ENCODE measurements at places on chromosomes 12 and 14.

- no peak for DNase-seq
Measured at GRCh38 chr12:42338280-42338679, 12.3 kb downstream of the PPHLN1 start.

DNA sequence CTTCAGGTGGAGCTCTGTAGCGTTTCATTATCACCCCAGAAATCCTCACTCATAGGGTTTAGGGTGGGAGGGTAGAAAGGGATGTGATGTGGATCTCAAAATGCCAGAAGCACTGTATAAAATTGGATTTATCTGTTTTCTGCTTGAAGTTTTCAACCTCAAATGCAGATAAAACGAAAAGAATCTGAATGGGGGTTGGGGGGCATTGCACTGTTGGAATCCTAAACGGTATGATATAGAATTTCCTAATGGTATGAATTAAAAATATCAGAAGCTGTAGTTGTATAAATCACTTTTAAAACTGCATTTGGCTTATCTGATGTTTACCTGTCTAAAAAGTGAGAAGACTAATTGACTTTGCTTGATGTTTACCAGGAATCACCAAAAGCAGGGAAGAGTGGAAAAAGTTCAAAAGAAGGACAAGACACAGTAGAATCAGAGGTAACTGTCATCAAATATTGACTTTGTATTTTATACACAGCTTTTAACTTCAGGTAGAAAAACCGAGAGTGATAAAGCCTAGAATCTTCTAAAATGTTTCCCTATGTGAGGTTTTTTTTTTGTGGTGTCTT lies 1.1 kb downstream of the PPP2R5C start:
- no peak for DNase-seq

DNA sequence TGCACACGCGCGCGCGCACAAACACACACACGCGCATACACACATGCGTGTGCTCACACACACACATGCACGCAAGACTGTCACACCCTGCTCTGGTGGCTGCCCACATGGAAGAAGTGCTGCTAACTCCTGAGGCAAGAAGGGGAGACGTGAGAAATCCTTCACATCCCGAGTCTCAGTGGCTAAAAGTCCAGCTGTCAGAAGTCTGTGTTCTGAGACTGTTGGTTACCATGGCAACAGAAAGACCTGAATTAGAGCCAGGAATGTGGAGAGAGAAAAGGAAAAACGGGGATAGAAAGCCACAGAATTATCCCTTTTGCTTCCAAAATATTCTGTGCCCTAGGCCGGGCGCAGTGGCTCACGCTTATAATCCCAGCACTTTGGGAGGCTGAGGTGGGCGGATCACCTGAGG lies 71.2 kb downstream of the PPFIBP1 start:
- DNase-seq: no peak

DNA sequence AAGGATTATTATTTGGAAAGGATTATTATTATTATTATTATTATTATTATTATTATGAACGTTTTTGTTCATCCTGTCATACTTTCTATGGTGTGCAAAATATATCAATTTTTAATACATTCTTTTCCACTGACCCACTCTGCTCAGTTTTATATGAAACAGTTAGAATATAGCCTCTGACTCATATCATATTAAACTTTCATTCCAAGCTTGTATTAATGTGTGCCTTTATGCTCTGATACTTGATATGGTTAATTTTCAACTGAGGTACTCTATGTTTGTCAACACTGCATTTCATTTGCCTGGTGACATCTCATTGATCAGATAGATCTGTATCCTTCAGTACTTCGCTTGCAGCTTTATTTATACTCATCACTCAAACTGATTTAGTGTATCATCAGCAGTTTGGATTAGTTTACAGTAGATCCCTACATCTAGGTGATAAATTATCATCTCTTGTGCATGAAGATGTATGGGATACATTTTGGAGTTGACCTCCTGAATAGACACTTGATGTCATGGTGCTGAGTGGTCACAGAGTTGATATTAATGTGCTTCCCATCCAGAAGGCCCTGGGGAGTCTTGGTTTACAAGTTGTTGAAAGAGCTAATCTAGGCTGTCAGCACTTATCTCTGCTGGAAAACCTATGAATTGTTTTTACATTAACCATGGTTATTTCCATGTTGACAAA lies 271.8 kb downstream of the TRHDE start:
- DNase-seq: no peak

- DNase-seq: no peak
Measured at GRCh38 chr12:3473171-3473570, 17.8 kb upstream of the PRMT8 start.

- no peak for DNase-seq
Measured at GRCh38 chr12:46457958-46458357, 85.4 kb upstream of the SLC38A2 start.

DNA sequence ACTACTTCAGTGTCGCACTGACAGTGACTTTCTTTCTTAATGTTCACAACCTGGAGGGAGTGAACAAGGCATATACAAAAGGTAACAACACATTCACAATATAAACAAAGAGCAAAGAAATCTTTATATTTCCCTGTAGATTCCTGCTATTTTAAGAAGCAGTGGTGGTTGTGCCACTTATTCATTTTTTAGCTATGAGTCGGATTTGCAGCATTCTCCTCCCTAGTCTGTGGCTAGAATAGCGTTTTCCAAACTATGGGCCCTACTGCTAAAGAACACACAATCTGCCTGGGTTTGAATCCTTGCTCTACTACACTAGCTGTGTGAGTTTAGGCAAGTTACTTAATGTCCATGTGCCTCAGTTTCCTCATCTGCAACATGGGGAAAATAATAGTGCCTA lies 18.6 kb upstream of the MDM1 start:
- no peak for DNase-seq

- DNase-seq: no peak
Measured at GRCh38 chr12:121366063-121366459, 13.8 kb upstream of the ANAPC5 start.

DNA sequence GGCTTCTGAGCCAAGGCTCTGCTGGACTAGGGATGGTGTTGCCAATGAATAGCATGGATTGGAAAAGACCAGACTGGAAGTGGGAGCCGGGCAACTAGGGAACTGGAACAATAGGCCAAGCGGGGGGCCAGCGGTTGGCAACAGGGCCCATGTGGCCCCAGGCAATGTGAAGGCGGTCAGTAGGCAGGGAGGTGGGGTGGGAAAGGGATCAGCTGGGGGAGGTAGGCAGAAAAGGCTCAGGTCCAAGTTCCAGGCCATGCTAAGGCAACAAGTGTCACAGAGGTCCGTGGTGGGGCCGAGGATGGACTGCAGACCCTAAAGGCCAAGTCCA lies 14.9 kb upstream of the MLXIP start:
- DNase-seq: no peak

DNA sequence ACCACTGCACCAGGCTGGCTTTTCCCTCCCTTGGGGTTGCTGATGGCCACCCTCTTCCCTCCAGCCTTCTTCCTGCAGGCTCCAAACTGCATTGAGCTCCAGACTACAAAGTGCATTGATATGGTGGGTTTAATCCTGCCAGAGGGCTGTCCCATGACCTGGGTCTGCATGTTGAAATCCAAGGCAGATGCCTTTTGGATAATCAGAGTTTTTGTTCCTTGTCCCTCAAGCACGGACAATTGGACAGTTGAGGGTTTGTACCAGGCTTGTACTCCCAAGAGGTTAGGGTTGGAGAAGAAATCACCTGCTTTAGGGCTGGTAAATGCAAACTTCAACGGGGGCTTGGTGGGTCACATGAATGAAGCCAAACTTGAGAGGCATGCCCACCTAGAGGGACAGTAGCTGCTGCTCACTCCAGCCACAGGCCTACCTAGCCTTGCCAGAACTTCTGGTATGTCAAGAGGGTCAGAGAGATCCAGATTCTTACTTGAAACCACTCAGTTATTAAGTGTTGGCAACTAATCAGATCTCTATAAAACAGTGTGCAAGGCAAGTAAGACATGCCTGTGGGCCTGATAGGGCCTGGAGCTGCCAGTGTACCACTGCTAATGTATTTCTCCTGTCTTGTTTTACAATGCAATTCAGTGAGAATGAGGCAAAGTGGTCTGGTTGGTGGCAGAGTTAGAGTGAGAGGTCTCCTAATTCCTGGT lies 21.7 kb upstream of the KRT83 start:
- no peak for DNase-seq

GRCh38 chr14:98956181-98956580 lies 315.8 kb downstream of the BCL11B start:
- DNase-seq: no peak

GRCh38 chr14:78242086-78242485 lies 71.9 kb downstream of the NRXN3 start:
- no peak for DNase-seq

All from stimulated activated CD8-positive, alpha-beta memory T cell treated with anti-CD3 and anti-CD28 coated beads, Interleukin-4, amount 100 ng/mL, for 4 hours (primary cell).